ENCODE measurements at places on chromosomes 12 and 14.

DNA sequence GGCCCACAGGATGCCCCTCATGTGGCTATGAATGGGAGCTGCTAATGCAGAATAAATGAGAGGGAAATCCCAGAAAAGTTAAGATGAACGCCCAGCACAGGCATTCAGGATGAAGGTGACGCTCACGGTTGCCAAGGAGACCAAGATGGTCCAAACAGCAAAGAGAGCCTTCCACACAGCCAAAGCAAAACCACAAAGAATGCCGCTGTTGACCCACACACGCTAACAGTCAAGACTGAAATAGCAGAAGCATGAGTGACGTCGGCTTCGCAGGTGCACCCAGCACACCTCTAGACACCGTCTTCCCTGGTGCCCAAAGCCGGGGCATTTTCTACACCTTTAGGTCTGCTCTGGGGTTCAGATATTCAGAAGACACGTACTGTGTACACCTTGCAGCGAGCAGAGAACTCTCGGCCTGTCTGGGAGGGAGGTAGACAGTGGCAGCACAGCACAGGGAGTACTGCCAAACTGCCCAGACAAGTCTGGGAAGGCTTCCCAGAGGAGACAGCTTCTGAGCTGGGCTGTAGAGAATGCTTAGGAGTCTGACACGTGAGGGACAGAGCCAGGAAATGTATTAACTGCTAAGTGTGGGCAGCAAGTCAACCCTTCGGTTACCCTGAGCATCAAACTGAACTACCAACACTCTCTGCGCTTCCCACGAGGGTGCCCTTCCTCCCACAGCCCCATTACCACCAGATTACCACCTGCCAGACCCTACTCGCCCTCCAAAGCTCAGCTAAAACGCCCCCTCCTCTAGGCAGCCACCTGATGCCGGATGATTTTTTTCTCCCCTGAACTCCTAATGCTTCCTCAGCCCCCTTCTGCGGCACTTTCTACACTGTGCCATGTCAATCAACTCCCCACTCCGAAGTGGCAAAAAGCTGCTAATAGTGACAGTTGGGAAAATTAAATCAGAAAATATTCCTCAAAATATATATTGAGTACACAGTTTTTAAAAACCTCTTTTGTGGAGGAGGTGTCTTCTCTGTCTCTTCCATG is 50.1 kb downstream of the CCDC88C start:
- DNase-seq: no peak

GRCh38 chr14:60646226-60646818 is 3.0 kb downstream of the SIX1 start:
- DNase-seq: no peak

DNA sequence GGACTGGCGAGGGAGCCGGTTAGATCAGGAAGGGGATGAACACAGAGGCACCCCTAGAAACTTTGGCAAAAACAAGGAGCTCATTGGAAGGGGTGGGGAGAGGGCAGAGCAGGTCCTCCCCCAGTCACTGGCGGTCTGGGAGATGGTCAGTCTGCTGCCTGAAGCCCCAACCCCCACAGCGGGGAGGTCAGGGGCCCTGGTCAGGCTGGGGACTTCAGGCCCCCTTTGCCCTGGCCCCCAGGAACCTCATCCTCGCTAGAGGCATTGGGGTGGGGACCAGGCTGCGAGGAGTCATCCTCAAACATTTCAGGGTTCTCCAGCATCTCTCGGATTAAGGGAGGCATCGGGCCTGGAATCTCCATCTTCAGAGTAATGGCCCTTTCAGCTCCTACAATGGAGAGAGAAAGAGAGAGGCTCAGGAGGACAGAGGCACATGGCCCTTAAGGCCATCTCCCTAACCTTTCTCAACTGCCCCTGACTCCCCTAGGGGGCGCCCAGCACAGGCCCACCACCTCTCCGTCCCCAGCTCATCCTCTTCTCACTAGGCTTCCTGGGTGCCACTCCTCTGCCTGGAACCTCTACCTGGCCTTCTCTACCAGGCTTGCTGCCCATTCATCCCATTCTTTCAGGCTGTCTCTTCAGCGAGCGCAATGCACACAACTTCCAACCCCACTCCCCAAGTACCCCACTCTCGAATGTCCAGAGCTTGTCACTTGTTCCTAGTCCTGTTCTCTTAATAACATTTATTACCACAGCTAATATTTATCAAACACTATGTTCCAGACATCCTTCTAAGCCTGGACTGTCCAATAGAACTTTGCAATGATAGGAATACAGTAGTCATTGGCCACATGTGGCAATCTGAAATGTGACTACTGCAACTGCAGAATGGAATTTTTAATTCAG is 4.7 kb upstream of the ITGB7 start:
- DNase-seq: no peak

GRCh38 chr14:50739186-50739585 is 71.1 kb upstream of the SAV1 start:
- no peak for DNase-seq

GRCh38 chr12:100490056-100490455 is 16.4 kb downstream of the NR1H4 start:
- no peak for DNase-seq

- no peak for DNase-seq
Measured at GRCh38 chr12:128056136-128056801, 210.7 kb upstream of the TMEM132C start.

- DNase-seq: no peak
Measured at GRCh38 chr14:24064091-24064795, 7.1 kb upstream of the CPNE6 start.

Data from sigmoid colon (tissue), 7 donors.